NT2/D1 (cell line): ENCODE measurements at places on chromosomes 5 and 9.
A peak's percentile ranks its signal among the peaks of the same experiment; 100 is the strongest.

DNA sequence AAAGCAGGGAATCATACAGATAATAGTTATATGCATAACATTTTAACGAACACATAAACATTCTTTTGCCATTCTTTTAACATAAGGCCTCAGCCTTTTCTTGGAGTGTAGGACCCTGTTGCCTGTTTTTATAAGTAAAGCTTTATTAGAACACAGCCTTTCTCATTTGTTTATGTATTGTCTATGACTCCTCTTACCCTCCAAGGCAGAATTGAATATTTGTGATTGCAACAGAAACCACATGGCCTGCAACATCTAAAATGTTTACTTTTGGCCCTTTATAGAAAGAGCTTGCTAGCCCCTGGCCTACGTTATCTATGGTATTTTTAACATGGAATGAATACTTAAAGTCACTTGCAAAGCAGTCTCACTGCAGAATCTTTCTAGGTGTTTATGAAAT, 2.6 kb downstream of the SLC31A1 start:
- DNase-seq = no peak

DNA sequence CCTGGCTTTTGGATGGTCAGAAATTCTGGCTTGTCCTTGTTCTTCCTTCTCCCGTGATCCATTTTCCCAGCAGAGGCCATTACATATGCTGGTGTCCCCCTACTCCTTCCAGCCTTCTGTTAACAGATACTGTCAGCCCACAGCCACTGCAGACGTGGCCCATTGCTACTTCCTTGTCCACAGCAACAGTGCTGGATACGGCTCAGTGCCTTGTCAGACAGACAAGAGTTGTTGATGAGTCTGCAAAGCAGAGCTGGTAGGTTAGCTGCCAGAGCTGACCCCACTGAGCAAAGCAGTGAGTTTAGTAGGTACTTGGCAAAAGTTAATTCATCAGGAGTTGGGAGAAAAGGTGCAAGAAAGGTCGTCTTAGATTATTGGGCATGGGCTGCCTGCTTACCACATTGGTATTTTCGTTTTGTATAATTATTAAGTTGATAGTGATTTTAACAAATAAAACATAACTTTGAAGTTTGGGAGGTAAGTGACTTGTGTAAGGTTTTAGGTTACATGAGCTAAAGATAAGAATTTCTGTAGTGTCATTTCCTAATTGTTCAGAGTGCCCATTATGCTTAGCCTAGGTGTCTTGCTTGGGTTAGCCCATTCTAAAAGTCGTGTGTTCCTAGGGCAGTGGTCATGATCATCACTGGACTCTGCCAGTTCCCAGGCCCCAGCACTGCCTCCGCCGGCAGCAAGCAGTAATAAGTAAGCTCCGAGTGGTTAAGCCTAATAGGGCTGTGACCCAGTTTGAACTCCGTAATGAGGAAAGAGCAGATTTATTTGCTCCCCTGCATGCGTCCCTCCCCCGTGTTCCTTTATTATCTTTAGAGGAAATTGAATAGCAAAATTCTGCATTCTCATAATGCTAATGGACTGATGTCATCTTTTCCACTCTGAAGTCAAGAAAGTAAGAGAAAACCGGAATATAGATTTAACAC, 292.0 kb downstream of the FANCC start:
- DNase-seq = no peak

GRCh38 chr5:61822584-61822983, 483.4 kb upstream of the KIF2A start:
- DNase-seq = no peak

- peak; percentile 36 for DNase-seq
Measured at GRCh38 chr5:150523472-150524350, 15.8 kb downstream of the NDST1 start.

- no peak for DNase-seq
Measured at GRCh38 chr5:91742550-91742949, 359.4 kb upstream of the ARRDC3 start.
